ENCODE measurements at places on chromosomes 2 and 18.

GRCh38 chr18:28412521-28412920, 235.6 kb upstream of the CDH2 start:
- no peak for DNase-seq

DNA sequence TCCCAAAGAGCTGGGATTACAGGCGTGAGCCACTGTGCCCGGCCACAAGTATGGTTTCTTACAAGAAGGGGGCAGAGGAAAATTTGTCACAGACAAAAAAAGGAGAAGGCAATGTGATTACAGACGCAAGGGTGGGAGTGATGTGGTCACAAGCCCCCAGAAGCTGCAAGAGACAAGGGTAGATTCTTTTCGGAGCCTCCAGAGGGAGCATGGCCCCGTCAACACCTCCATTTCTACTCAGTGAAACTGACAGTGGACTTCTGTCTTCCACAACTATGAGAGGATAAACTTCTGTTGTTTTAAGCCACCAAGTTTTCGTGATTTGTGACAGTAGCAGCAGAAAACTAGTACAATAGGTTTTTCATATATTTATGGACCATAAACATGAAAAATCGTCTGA, 2.1 kb upstream of the TCF7L1 start:
- peak; percentile 31 for DNase-seq

GRCh38 chr2:71618327-71619113, 165.2 kb downstream of the DYSF start:
- DNase-seq = no peak

DNA sequence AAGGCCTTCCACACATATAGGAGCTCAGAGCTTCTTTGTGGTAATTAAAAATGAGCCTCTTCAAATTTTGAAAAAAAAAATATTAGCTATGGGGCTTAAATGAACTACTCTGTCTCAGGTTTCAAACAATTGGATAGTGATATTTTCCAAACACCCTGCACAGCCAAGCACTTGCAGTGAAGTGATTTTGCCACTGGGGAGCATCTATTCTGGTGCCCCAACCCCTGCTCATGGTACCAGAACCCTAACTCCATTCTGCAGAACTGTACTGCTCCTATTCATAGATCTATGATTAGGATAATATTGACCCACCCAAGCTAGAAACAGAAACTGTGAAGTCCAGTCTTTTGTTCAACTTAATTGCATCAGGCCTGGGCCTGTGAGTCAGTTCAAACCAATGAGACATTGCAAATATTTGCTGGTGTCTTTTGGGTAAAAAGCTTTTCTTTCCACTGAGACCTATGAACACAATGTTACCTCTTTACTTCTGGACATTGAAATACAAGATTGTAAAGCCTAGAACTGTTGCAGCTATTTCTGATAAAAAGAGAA, 324.0 kb downstream of the GALNT13 start:
- DNase-seq = no peak

- no peak for DNase-seq
These were observed 3.0 kb upstream of the INPP1 start for GRCh38 chr2:190340369-190340768.

DNA sequence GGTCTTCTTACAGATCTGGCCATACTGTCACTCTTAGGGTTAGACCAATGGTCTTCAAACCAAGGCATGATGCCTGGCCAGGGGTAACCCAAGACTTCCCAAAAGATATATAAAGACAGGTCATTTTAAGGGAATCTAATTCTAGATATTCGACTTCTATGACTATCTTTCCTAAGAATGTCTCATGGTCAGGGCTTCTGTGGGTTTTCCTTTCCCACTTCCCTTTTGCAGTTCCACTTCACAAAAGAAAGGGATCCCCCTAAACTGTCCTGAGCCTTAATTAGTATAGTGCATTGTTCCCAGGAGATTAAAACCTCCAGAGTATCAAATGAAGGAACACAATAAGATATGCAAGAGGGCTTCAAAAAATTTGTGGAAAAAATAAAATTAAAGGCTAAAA, 223.6 kb upstream of the SIX2 start:
- no peak for DNase-seq

All from uterus (tissue), 4 donors.